GM03348 (cell line): ENCODE measurements at places on chromosomes 3 and 15.

GRCh38 chr3:37920156-37920699 is 58.5 kb downstream of the CTDSPL start:
- no peak for DNase-seq

DNA sequence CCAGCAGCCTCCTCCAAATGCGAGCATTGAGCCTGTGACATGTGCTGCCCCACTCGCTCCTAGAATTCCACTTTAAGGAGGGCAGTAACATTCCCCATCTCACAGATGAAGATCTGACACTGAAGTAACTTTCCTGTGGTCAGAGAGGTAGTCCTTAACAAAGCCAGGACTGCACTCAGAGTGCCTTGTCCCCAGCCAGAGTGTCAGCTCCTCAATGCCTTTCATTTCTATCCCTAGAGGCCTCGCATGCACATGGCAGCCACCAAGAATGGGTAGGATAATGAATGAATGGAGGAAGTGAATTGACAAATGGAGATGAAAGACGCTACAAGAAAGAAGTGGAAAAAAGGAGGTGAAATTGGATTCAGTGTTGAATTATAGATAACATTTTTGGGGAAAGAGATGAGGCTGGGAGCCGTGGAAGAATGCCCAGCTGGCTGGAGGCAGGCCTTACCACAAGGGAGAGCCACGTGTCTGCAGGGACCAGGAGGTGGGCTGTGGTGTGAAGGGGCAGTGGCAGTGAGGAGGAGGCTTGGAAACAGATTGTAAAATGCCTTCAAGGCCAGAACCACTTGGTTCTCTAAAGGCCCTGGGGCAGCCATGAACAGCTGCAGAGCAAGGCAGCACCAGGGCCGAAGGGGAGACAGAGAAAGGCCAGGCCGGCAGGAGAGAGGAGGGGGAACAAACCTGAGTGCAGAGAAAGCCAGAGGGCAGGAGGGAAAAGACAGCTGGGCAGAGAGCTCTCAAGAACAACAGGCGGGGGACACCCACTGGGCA is 10.4 kb downstream of the CFAP92 start:
- no peak for DNase-seq

DNA sequence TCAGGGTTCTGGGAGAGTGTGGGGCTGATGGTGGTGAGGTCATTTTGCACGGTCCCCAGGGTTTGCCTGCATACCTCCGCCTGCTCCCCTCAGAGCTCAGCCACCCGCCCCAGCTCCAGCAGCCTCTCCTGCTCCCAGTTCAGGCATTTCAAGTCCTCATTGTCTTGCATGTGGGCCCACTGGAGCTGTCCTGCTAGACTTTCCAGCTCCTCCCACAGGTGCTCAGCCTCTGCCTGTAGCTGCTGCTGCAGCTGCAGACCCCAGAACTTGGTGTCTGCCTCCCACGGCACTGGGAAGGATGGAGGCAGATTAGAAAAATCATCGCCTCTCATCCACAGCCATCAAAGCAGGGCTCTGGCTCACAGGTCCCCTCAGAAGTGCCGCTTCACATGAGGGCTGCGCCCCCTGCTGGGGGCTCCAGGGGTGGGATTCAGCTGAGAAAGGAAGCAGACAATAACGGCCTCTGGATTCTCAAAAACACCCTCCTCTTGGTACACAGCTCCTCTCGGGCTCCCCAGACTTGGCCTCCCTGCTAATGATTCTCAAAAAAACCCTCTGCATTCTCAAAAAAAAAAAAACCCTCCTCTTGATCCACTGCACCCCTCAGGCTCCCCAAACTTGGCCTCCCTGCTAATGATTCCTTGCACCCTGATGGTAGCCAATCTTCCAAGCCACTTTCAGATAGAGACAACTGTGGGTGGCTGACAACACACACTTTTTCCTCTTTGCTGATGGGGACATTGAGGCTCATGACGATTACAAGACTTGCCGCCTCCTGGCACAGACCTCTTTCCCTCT is 89.3 kb upstream of the C2CD4B start:
- peak; percentile 71 for DNase-seq

DNA sequence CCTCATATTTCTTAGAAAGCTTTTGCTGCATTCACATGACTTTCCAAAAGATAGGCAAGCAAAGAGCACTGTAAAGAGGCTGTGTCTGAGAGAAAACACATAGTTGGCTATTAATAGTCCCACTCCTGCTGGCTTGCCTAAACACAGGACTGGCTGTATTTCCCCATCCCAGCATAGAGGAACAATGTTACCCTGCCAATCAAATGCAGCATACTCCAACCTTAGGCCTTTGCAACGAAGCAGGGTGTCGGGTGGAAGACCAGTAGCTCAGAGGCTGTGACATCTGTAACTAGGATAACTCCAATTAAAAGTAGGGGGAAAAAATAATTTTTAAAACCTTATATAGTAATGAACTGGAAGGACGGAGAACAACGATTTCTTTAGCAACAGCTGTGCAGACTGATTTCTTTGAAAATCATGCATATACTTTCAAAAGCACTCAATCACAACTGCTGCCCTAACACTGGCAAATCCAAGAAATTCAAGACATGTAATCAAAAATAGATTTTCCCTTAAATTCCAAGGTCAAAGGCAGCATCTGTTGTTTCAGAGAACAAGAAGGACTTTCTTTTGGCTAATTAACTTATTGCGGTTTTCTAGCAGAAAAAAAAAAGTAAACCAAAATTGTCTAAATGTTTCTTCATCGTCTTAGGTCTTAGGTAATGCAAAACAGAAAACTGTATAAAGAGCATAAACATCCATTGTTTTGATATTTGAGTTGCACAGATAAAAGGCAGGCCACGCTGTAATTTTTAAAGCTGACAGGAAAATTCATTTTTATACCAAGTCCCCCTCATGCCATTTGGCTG is 139.3 kb downstream of the TNIK start:
- no peak for DNase-seq

DNA sequence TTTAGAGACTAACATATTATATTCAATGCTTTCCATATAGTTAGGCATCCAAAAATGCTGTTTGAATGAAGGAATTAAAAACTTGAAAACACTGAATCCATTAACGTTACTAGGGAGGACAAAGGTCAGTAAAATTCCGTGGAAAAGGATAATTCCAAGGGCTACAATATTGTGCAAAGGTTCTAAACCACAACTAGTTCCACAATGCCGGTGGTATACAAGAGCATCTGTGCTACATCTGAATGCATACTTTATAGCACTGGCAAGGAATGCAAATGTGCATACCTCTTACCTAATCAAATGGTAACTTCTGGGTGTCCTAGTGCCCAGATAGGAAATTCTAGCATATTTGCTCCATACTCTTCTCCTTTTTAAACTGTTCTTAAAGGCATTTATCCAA is 2.2 kb downstream of the ICE2 start:
- peak; percentile 51 for DNase-seq

GRCh38 chr3:59998058-59998457 is 948.2 kb upstream of the CFAP20DC start:
- DNase-seq, result no peak

GRCh38 chr3:18241837-18242236 is 183.3 kb downstream of the SATB1 start:
- no peak for DNase-seq

DNA sequence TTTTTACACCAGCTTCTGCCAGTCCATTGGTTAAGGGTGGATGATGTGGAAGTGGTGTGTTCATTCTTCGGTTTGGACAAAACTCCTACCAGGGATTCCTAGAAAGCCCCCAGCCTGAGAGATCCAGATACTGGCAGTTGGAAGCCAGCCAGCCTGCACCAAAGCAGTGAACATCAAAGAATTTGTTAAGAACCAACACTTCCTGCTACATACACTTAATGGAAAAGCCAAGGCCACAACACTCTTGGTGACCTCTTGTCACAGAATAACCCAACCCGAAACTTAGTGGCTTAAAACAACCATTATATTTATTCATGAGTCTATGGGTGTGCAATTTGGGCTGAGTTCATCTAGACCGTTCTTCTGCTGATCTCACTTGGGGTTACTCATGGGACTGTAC is 42.9 kb upstream of the ADAMTS9 start:
- no peak for DNase-seq

- peak; percentile 12 for DNase-seq
Measured at GRCh38 chr3:165491487-165491886, 295.3 kb upstream of the SLITRK3 start.

DNA sequence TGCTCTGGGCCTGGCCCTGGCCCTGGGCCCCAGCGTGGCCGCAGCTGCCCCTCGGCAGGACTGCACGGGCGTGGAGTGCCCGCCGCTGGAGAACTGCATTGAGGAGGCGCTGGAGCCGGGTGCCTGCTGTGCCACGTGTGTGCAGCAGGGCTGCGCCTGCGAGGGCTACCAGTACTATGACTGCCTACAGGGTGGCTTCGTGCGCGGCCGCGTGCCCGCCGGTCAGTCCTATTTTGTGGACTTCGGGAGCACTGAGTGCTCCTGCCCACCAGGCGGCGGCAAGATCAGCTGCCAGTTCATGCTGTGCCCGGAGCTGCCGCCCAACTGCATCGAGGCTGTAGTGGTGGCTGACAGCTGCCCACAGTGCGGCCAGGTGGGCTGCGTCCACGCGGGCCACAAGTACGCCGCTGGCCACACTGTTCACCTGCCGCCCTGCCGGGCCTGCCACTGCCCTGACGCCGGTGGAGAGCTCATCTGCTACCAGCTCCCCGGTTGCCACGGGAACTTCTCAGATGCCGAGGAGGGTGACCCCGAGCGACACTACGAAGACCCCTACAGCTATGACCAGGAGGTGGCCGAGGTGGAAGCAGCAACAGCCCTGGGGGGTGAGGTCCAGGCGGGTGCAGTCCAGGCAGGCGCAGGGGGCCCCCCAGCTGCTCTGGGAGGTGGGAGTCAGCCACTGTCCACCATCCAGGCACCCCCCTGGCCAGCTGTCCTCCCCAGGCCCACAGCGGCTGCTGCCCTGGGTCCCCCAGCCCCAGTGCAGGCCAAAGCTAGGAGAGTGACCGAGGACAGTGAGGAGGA is 21.7 kb downstream of the FBLN2 start:
- DNase-seq, result no peak

- DNase-seq, result no peak
Measured at GRCh38 chr3:48398701-48399386, 26.8 kb downstream of the FBXW12 start.

DNA sequence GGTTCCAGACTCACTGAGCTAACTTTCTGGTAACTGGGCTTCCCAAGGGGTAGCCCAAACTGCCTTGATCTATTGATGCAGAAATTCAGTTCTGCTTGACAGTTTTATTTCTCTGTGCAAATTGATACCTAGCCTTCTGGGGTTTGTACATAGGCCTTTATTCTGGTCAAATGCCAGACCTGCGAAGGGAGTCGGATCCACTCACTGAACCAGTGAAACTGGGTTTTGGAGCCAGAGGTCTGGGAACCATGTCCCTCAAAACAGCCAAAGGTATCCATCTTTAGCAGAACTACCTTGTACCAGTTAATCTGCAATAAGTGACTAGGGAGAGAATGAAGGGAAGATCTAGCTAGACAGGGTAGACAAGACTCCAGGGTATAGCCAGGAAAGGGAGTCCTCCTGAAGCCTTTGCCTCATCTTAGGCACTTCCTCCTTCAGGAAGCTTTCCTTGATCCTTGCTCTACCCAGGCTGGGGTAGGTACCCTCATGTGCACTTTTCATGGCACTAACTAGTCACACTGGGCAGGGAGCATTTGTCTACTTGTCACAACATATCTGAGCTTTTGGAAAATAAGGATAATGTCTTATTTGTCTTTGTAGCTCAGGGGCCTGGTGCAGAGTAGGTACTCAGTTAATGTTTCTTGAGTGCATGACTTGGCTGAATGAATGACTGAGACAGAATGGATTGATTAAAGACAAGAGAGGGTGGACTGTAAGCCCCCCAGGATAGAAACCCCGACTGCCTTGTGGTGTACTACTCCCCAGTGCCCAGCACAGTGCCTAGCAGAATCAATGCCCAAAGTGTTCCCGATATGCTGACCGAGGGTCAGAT is 1.4 kb upstream of the SNX33 start:
- no peak for DNase-seq

DNA sequence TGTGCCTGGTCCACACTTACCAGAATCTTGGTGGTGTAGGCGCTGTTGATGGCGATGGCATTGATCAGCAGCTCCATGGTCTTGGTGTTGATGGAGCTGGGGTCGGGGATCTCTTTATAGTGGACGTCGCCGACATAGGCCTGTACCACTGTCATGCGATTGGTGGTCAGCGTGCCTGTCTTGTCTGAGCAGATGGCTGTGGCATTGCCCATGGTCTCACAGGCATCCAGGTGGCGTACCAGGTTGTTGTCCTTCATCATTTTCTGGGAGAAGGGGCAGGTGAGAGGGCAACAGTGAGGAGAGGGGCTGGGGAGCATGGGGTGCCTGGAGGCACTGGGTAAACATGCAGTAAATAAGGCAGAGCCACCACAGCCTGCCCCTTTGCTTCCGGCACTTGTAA is 50.9 kb upstream of the SEC13 start:
- DNase-seq, result no peak

DNA sequence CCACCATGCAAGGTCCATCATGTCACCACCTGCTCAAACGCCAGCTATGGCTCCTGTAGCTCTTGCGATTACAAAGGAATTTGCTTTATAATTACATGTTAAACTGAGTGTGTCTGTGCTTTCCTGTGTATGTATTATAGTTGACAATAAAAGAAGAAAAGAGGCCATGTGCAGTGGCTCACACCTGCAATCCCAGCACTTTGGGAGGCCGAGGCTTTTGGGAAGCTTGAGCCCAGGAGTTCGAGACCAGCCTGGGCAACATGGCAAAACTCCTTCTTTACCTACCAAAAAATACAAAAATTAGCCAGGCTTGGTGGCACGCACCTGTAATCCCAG is 27.0 kb downstream of the ATRIP start:
- DNase-seq, result no peak

GRCh38 chr3:141625506-141625905 is 112.6 kb upstream of the RNF7 start:
- DNase-seq, result peak; percentile 42

DNA sequence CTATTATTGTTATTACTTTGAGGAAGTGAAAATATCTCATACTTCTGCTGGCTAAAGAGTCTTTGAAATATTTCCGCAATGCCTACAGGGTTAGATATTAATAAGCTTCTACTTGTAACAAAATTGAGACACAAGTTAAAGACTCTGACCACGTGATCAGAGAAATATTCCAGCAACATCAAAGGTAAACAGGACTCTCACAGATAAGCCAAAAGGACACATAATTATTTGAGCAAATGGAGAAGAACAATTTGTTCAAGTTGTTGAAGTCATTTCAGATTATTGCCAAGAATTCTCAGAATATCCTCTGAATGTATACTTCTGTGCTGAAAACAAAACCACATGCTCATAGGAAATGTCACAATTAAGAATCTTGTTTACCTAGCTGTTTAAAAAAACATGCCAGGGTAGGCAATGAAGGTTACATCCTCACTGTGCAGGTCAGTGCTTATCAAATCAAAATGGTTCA is 225.8 kb upstream of the ALCAM start:
- DNase-seq, result no peak

GRCh38 chr15:52113235-52113634 is 660 bp upstream of the BCL2L10 start:
- no peak for DNase-seq

GRCh38 chr15:45230245-45230965 is 21.6 kb upstream of the SLC28A2 start:
- no peak for DNase-seq

DNA sequence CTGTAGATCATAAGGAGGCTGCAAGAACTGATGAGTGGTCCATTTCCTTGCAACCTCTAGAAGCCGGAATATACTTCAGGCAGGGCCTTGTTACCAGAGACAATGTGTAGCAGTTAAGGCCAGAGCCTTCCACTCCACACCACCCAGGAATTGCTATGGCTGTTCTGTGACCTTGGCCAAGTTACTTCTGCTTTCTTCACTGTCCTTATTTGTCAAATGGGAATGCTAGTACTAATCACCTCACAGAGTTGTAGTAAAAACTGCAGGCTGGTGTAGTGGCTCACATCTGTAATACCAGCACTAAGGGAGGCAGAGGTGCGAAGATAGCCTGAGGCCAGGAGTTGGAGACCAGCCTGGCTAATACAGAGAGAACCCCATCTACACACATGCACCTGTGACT is 28.7 kb upstream of the RPN1 start:
- no peak for DNase-seq
